ENCODE measurements at places on chromosomes 3 and 15. TPM values are rescaled to one million over a fixed set of nuclear protein-coding genes. Genes with fewer than 3 reads are reported as not detected.

DNA sequence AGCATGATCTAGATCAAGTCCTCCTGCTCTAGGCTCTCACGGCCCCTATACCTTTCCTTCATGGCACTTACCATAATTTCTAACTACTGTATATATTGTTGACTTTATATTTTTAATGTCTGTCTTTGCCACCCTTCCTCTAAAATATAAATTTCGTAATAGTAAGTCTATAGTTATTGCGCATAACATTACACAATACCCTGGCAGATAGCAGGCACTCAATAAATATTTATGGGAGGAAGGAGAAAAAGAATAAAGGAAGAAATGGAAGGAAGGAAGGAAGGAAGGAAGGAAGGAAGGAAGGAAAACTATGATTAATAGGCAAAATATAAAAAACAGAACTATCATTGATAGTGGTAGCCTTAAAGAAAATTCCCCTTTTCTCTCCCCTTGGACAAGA, 190.3 kb upstream of the LMCD1 start:
- no peaks in the 10 kb centered on the region for H3K4me1 ChIP-seq
- no peak overlapping the region for H3K4me3 ChIP-seq
- H3K27ac ChIP-seq, result no peak overlapping the region
- H3K36me3 ChIP-seq, result peaks cover 1% of the 10 kb centered on the region
- no peaks in the 10 kb centered on the region for H3K27me3 ChIP-seq
- DNase-seq, result no peak

The CLDN18 gene
- not detected for total RNA-seq

- peak overlapping the region; percentile 93 for H3K4me3 ChIP-seq
- peaks cover 46% of the 10 kb centered on the region for H3K4me1 ChIP-seq
- H3K27ac ChIP-seq, result peak overlapping the region; percentile 97
- H3K27me3 ChIP-seq, result no peaks in the 10 kb centered on the region
- H3K36me3 ChIP-seq, result peaks cover 31% of the 10 kb centered on the region
Observed at GRCh38 chr15:43329217-43329959, 985 bp downstream of the LCMT2 start.

DNA sequence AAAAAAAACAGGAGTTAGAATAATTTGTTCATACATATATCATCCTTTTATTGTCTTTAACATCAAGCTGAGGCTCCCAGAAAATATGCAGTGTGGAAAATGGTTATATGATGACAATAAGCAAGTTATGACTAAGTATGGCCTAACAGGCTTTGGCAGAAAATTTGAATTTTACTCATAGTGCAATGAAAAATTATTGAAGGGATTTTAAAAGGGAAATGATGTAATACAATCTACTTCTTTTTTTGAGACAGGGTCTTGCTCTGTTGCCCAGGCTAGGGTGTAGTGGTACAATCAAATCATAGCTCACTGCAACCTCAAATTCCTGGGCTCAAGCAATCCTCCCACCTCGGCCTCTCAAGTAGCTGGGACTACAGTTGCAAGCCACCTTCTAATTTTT, 78.7 kb downstream of the FAIM start:
- H3K4me3 ChIP-seq, result no peak overlapping the region
- DNase-seq, result no peak
- H3K4me1 ChIP-seq, result peaks cover 13% of the 10 kb centered on the region
- H3K36me3 ChIP-seq, result no peaks in the 10 kb centered on the region
- H3K27me3 ChIP-seq, result no peaks in the 10 kb centered on the region
- peak overlapping the region; percentile 67 for H3K27ac ChIP-seq

GRCh38 chr15:74442604-74443003, 8.8 kb upstream of the SEMA7A start:
- peak overlapping the region; percentile 6 for H3K27ac ChIP-seq
- peaks cover 22% of the 10 kb centered on the region for H3K4me1 ChIP-seq
- peaks cover 8% of the 10 kb centered on the region for H3K36me3 ChIP-seq
- H3K27me3 ChIP-seq, result no peaks in the 10 kb centered on the region
- H3K4me3 ChIP-seq, result no peak overlapping the region
- no peak for DNase-seq

DNA sequence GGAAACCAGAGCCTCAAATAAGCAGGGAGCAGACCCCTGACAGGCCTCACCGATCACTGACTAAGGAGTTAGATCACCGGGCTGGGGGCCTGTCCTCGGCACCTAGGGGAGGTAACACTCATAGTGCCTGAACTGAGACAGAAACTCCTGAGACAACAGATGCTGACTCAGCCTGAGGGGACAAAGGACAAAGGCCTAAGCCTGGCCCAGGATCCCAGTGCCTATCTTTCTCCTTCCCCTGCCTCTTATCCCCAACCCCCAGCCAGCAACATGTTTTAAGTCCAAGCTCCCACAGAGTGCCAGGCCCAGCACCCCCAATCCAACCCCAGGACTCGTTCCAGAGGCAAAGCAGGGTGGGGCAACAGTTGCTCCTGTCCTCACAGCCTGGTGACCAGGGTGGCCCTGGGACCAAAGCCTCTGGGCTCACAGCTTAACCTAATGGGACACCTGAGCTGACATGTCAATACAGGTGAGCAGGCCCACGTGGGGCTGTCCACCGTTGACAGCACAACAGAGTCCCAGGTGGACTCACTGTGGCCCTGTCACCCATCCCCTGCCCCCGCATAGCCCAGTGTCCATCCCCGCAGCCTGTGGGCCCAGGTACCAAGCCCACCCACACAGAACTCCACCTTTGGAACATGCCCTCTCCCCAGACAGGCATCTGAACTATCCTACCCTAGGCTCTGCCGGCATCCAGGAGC, 37.4 kb downstream of the ADCY5 start:
- no peaks in the 10 kb centered on the region for H3K36me3 ChIP-seq
- DNase-seq, result no peak
- H3K27me3 ChIP-seq, result peaks cover 7% of the 10 kb centered on the region
- no peak overlapping the region for H3K4me3 ChIP-seq

DNA sequence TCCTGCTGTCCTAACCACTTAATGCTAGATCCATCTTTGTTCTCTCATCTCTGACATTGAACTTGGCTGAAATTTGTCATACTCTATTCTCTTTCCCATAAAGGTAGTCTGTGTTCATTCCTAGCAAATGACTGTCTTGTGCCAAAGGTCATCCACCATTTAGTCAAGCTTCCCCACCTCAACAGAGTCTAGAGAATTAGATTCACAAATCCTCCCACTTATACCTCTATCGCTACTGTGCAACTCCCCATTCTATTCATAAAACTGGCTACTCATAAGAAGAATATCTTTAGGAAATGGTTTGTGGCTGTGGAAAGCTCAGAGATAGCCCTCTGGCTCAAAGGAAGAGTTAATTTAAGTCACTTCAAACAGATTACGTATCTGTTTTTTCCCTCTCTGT, 59.7 kb upstream of the MBNL1 start:
- H3K27ac ChIP-seq, result peak overlapping the region; percentile 62
- peak overlapping the region; percentile 5 for H3K4me3 ChIP-seq
- H3K36me3 ChIP-seq, result peaks cover 17% of the 10 kb centered on the region
- peaks cover 66% of the 10 kb centered on the region for H3K4me1 ChIP-seq
- no peak for DNase-seq

DNA sequence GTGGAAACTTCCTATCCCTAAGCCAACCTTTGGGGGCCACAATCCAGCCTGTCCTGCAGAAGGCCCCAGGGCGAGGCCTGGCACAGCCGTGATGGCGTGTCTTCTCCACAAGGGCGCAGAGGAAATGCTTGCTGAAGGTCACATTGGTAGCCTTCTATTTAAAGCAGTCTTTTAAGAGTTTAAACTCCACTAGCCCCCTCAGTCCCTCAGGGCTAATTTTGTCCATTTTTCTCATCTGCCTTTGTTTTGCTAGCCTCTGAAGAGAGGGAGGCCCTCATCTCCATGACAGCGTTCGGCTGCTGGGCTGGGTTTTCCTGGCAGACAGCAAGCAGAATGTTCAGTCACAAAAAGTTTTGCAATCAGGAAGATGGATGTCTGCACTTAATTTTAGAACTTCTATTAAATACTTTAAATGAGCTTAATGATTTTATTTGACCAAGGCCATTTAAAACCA, 40.8 kb downstream of the RARB start:
- H3K27ac ChIP-seq, result no peak overlapping the region
- H3K27me3 ChIP-seq, result peaks cover 3% of the 10 kb centered on the region
- no peaks in the 10 kb centered on the region for H3K4me1 ChIP-seq
- no peak overlapping the region for H3K4me3 ChIP-seq
- no peak for DNase-seq

DNA sequence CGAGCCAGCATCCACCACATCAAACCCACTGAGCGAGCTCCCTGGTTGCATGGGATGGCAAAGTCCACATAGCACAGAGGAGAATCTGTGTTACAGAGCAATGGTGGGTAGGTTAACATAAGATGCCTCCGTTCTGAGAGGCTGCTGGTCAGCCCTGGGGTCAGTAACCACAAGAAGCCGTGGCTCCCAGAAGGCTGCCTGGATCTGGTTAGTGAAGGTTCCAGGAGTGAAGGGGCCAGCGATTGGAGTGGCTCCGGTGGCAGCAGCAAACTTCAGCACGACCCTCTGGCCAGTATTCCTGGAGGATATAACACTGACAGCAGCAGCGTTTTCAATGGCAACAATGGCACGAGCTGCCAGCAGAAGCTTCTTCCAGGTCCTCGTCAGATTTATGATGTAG, 18.4 kb upstream of the PIGZ start:
- H3K27me3 ChIP-seq, result peaks cover 22% of the 10 kb centered on the region
- H3K4me1 ChIP-seq, result no peaks in the 10 kb centered on the region
- no peak for DNase-seq

The GOLGA8J gene
- total RNA-seq, result 1.1 TPM

DNA sequence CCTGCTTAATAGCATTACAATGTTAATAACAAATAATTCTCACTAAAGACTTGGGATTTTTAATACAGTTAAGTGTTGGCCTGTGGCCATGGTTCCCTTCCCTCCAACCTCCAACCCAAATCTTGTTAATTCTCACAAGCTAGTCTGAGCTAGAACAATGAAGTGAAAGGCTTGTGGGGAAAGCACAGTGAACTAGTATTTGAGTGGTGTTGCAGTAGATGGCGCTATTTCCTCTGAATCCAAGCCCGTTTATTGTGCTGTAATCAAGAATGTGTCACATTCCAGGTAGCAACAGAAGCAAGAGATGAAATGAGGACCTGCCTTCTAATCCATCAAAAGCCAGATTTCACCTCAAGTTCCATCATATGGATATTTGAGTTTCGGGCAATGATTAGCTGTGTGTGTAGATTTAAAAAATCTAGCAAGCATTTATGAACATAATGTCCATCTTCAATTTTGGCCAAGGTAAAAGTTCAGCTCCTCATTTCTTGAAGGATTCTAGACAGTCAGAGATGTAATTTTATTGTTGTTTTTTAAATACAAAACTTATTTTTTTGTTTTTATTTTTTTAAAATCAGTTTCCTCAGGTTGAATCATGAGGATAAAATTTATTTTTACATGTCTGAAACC, 160.7 kb downstream of the SQOR start:
- no peaks in the 10 kb centered on the region for H3K36me3 ChIP-seq
- H3K4me1 ChIP-seq, result no peaks in the 10 kb centered on the region
- peak; percentile 41 for DNase-seq
- H3K4me3 ChIP-seq, result no peak overlapping the region

DNA sequence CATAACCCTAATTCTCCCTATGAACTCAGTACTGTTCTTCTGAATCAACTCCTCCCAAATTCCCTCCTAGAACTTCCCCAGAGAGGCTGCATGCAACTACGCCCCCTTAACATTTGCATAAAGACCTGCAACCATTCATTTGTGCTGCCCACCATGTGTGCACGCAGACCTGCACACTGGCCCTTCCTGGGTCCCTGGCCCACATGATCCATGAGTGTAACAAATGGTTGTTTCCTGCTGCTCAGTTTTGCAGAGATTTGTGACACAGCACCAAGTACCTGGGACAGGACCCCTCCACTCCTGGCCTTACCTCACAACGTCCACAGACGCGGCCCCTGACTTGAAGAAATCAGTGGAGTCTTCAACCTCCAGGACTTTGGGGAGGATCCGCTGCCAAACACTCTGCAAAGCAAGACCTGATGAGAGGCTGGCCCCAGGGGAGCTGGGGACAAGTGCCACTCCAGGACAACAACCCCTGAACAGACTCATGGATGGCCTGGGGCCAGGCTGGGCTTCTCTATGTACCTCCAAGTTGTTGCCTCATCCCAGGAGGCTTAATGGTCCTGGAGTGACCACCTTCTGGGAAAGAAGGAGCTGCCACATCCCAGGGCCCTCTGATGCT, 33.8 kb downstream of the ALDH1L1 start:
- peak; percentile 19 for DNase-seq
- no peak overlapping the region for H3K27ac ChIP-seq
- no peak overlapping the region for H3K4me3 ChIP-seq
- no peaks in the 10 kb centered on the region for H3K4me1 ChIP-seq
- H3K36me3 ChIP-seq, result no peaks in the 10 kb centered on the region
- H3K27me3 ChIP-seq, result peaks cover 32% of the 10 kb centered on the region

GRCh38 chr15:69089258-69089657, 71.2 kb upstream of the GLCE start:
- no peak overlapping the region for H3K27ac ChIP-seq
- no peak overlapping the region for H3K4me3 ChIP-seq
- peaks cover 31% of the 10 kb centered on the region for H3K27me3 ChIP-seq
- H3K36me3 ChIP-seq, result no peaks in the 10 kb centered on the region
- DNase-seq, result no peak
- H3K4me1 ChIP-seq, result peaks cover 4% of the 10 kb centered on the region

- no peak overlapping the region for H3K27ac ChIP-seq
- peaks cover 2% of the 10 kb centered on the region for H3K36me3 ChIP-seq
- no peaks in the 10 kb centered on the region for H3K4me1 ChIP-seq
- no peak for DNase-seq
- no peaks in the 10 kb centered on the region for H3K27me3 ChIP-seq
Observed at GRCh38 chr3:128383316-128384235, 83.1 kb downstream of the DNAJB8 start.

The CLSTN2 gene
- 0.07 TPM for total RNA-seq

- H3K36me3 ChIP-seq, result peaks cover 43% of the 10 kb centered on the region
- no peaks in the 10 kb centered on the region for H3K27me3 ChIP-seq
- peak overlapping the region; percentile 22 for H3K27ac ChIP-seq
- DNase-seq, result no peak
- peaks cover 5% of the 10 kb centered on the region for H3K4me1 ChIP-seq
Observed at GRCh38 chr15:43165801-43166325, 19.3 kb upstream of the CCNDBP1 start.

- DNase-seq, result no peak
- H3K27me3 ChIP-seq, result peaks cover 20% of the 10 kb centered on the region
- H3K4me1 ChIP-seq, result peaks cover 18% of the 10 kb centered on the region
- H3K36me3 ChIP-seq, result no peaks in the 10 kb centered on the region
- no peak overlapping the region for H3K4me3 ChIP-seq
- H3K27ac ChIP-seq, result no peak overlapping the region
Observed at GRCh38 chr3:122247087-122247824, 63.8 kb downstream of the CASR start.

- H3K27ac ChIP-seq, result no peak overlapping the region
- peaks cover 40% of the 10 kb centered on the region for H3K4me1 ChIP-seq
- DNase-seq, result no peak
- no peak overlapping the region for H3K4me3 ChIP-seq
Observed at GRCh38 chr3:72973031-72973723, 23.4 kb upstream of the PPP4R2 start.

DNA sequence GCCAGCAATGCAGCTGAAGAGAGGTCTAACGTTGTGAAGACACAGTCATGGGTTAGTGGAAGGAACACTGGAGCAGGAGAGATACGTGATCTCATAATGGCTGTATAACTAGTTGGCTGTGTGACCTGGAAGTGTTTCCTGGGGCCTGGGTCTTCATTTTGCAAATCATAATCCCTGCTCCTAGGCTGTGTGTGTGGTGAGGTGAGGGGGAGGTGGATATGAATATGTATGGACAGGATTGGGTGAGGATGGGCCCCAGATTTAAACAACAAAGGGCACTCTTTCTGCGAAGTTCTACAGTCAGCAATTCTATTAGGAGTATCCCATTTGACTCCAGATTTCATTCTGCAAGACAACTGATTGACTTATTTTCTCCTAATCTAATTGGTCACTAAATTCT, 41.3 kb downstream of the ANKRD28 start:
- H3K27me3 ChIP-seq, result no peaks in the 10 kb centered on the region
- H3K27ac ChIP-seq, result no peak overlapping the region
- no peak overlapping the region for H3K4me3 ChIP-seq
- no peak for DNase-seq
- peaks cover 60% of the 10 kb centered on the region for H3K36me3 ChIP-seq
